ENCODE measurements at places on chromosomes 2 and 18.

GRCh38 chr2:74915743-74916142 is 42.7 kb upstream of the POLE4 start:
- no peak for DNase-seq

GRCh38 chr2:113211226-113212105 is 37.7 kb downstream of the PSD4 start:
- DNase-seq: no peak

DNA sequence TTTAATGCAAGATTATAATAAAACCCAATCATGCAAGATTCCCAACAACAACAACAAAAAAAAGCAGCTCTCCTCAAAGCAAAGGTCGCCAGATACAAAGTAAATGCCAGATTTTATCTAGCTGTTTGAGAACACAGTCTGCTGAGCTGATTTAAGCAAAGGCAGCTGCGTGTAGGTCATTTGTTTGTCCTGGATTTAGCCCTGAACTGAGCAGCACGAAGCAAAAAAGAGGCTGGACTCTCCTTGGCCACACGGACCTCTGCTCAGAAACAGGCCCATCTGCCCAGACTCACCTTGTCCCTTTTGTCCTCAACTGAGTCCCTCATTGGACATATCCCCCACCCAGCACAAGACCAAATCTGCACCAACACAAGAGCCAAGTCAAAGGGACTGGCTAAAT is 91.5 kb downstream of the PID1 start:
- DNase-seq: no peak

DNA sequence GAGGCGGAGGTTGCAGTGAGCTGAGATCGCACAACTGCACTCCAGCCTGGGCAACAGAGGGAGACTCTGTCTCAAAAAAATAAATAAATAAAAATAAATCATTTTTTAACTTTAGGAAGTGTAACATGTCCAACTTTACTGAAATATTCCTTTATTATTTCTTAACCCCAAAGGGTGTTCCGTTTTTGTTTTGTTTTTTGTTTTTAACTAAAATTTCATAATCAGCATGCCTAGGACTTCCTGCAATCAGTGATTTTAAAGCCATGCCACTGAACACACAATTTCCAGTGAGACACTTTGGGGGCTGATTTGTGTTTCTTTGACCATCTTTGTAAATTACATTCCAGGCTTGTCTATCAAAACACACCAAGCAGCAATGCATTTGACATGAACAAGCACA is 7.1 kb downstream of the CATIP start:
- DNase-seq: no peak

Measured in activated T-cell treated with anti-CD3 and anti-CD28 coated beads for 24 hours (primary cell).